CD4-positive, alpha-beta T cell treated with Interleukin-4 for 1 hour (primary cell): ENCODE measurements at places on chromosomes 16 and 17.

DNA sequence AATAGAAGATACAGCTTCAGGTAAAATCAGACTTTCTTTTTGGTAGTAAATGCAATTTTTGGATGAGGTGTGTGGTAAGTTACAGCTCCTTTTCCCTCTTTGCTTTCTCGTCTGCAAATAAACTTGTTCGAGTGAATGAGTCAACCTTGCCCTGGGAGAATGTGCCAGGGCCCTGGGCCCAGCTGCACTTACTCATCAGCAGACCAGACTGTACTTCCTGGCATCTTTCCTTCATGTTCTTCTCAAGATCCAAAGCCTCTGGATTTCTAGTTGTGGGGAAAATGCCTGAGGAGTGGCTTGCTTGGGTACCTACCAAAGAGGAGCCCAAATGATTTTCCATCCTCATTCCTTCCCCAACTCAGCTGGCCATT, 5.4 kb upstream of the G6PC1 start:
- no peak for DNase-seq

DNA sequence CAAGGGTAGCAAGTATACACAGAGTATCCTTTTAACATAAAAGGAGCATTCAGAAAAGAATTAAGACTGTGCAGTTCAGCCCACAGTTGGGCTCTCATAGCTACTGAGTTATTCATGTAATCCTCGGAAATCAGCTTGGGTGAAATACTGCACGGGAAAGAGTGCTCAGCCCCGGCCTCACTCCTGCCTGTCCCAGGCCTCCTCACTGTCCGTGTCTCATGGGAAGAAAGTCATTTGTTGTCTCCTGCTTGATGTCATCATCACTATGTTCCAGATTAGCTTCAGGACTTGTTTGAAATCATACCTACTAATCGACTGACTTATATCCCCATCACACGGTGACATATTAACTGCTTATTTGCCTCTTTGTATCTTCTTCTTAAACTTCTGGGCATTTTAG, 223.3 kb upstream of the CHMP6 start:
- DNase-seq, result no peak

DNA sequence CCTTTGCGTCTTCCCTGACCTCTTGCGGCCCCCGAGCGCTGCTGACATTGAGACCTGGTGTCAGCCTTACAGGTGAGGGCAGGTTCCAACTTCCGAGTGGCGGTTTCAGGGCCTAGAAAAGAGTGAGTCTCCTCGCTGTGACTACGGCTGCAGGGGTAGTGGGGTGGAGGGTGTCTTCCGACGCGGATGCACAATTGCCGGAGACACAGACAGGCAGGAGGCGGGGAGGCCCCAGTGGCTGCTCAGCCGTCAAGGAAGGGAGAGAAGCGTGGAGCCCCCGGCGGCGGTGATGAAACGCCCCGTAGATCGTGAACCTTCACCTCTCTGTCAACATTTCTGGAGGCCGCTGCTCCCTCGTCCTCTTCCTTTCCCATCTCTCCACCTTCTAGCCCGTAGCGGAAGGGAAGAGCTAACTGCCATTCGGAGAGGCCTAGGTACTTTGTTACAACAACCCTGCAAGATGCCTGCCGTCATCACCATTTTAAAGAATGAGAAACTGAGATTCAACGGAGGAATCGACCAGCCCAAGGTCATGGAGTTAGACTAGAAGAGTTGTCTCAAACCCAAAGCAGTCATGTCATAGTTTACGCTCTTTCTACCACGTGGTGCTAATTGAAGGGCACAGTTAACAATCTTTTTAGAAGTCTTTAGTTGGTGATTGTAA, 485 bp downstream of the DNAJA3 start:
- DNase-seq, result no peak

- DNase-seq, result no peak
Observed at GRCh38 chr16:69483611-69484010, 59.2 kb downstream of the CYB5B start.

GRCh38 chr17:1511290-1511689, 5.1 kb downstream of the INPP5K start:
- no peak for DNase-seq

DNA sequence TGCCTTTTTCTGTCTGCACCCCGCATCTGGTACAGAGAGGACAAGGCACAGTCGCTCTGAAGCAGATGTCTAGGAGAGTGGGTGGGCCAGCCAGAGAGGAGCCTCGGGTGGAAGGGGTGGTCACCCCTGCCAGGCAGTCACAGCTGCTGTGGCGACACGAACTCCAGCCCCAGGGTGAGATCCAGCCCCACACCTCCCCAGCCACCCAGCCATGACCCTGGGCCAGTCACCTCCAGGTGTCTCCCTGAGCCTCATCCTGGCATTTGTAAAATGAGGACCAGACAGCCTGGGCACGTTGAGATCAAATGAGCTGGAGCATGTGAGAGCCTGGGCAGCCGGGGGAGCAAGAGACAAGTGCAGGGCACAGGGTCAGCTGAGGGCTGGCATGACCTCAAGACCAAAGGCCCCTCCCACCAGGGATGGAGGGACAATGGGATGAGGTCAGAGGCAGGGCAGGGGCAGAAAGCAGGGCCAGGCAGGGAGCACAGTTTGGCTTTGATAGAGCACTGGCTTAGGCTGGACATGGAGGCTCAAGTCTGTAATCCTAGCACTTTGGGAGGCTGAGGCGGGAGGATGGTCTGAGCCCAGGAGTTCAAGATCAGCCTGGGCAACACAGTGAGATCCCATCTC, 7.7 kb downstream of the ADAM11 start:
- no peak for DNase-seq

GRCh38 chr17:34133350-34133749, 121.7 kb upstream of the CCL2 start:
- no peak for DNase-seq

- DNase-seq, result no peak
Observed at GRCh38 chr17:59186850-59187249, 23.0 kb upstream of the SMG8 start.

GRCh38 chr17:80339731-80340456, 75.1 kb upstream of the ENDOV start:
- DNase-seq, result no peak

GRCh38 chr17:21041741-21042457, 912 bp downstream of the USP22 start:
- DNase-seq, result peak; percentile 67

- DNase-seq, result no peak
Observed at GRCh38 chr17:81118308-81119221, 46.7 kb upstream of the PVALEF start.

DNA sequence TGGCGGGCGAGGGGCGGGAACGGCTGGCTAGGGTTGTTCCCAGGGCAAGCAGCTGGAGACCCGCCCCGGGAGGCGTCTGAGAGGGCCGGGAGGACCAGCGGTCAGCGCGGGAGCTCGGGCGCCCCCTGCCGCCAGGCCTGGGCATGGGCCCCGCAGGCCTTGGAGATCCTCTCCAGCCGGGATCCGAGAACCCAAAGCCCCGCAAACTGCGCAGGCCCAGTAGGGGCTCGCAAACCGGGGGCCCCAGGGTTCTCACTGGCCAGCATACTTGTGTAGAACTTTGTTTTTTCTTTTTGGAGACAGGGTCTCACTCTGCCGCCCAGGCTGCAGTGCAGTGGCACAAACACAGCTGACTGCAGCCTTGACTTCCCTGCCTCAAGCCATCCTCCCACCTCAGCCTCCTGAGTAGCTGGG, 20.8 kb upstream of the ZNF423 start:
- DNase-seq, result no peak

DNA sequence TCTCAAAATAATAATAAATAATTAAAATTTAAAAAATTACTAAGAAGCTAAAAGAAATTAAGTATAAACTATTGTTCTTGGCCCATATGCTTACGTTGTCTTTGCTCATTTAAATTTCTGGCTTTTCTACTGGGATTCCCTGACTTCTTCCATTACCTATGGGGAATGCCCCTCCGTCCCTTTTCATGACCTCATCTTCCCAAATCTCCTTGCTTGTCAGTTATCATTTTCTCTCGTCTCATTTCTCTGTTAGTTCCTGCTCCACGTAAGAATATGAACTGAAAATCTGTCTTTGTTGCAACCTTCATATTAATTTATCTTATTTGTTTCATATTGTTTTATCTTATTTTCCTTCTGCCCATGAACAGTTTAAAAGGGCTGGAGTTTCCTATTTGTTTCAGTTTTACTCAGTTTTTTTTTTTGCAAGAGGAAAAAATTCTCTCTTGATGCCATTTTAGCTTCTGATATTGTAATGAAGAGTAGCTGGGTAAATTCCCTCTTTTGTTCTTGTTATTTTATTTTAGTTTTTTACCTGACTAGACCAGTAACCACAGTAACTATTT, 2.5 kb upstream of the DNAJA2 start:
- no peak for DNase-seq

DNA sequence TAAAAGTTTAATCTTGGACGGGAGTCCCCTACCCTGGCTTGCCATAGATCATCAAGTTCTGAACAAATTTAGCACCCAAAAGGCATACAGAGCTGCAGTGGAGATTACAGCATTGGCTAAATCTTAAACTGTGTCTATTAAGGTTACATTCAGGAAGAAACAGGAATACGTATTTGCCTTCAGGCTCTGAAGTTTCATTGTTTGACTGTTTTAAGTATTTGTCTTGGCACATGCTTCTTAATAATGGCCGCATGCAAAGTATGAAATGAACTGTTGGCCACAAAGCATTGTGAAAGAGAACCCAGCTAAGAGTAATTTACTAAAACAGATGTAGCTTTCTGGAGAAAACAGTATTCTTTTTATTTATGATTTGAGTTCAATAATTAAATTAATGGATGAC, 63.9 kb upstream of the CNEP1R1 start:
- no peak for DNase-seq

DNA sequence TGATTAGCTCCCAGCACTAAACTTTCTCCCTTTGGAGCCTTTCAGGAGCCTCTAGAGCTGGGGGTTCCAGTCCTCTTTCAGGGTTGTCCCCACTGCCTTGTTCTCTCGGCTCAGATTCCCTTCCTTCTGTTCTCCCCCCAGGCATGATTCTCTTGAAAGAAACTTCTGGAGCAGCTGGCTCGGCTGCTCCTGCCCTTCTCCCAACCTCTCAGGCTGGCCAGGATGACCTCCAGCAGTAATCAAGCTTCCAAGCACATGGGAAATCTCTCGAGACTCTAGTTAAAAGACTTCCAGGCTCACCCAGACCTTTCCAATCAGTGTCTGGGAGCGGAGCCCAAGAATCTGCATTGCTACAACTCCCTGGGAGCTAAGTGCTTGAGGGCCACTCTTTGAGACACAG, 3.6 kb downstream of the SDK2 start:
- DNase-seq, result no peak

DNA sequence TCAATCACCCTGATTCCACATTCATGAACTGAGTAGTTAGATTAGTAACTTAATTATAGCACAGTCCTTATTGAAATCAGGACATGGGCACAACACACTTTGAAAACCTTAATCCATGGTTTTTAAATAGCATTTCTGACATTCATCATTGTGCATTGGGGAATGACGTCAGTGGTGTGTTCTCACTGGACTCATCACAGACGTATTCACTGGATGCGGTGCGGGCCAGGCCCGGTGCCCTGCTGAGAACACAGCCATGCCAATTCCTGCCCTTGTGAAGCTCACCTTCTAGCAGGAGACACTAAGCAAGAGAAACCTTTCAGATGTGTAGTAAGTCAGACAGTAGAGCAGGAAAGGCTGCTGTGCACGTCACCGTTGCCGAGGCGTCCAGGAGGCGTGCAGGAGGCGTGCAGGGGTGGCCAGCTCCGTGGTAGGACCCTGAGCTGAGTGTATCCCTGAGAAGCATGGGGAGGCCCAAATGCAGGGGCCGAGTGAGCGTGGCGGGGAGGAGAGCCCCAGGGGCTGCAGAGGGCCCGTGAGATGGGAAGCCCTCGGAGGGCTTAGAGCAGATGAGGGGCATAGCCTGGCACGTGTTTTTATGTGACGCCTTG, 12.9 kb downstream of the BANP start:
- DNase-seq, result no peak

DNA sequence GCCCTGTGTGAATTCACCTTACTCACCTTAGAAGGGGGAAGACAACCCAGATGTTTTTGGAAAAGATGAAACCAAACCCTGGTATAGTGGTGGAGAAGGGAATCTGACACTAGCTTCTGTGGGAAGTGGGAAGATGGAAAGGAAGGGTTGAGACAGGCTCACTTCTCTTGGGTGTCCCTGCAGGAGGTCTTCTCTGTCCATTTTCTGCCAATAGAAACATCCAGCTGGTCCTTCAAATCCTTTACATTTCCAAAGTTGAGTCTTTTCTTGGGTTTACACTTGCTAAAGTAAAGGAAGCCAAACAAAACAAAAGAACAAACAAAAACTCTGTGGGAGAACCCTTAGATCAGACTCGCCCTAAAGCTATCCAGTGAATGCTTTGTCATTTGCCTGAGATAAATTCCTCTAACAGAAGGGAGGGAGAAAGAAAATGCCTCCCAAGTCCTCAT, 10.2 kb downstream of the HOXB1 start:
- no peak for DNase-seq

- DNase-seq, result no peak
Observed at GRCh38 chr16:85290626-85291301, 178.5 kb upstream of the CIBAR2 start.

GRCh38 chr17:81589612-81590011, 37.5 kb upstream of the FAAP100 start:
- no peak for DNase-seq

DNA sequence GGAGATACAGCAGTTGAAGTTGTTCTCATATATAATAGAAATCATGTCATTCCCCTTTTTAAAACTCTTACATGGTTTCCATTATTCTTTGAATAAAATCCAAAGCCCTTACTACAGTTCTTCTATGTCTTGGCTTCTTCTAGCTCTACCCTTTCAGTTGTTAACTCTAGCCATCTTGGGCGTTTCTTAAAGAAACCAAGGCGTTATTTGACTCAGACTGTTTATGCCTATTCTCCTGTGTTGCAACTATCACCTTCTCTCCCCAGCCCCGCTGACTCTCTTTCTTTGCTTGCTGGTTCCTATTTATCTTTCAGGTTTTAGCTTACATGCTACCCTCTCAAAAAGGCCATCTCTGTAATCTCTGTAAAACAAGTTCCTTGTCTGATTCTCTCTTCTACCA, 32.7 kb downstream of the NFATC3 start:
- no peak for DNase-seq

DNA sequence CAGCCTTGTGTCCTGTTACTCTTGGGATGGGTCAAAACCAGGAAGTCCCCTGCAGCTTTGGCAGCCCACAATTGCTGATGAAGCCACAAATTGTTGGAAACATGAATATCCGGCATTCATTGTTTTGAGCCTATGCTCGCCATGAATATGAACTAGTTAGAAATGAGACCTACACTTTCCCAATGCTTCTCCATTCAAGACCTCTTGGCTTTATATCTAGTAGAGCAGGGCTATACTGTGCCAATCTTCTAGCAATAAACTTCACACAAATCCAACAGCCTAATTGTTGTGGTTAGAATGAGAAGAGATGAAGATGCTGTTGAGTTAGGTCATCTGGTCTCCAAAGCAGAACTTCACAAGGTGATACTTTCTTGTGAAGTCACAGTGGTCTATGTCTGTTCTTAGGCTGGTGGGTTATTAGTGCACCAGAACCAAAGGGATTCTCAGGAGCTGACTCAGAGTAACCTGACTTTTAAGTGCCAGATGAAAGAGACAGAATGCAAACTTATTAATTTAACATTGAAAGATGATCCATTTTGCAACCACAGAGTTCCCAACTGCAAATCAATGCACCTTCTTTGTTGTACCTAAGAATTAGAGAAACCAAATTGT, 13.7 kb upstream of the KRT23 start:
- DNase-seq, result no peak
